GM23248 (cell line): ENCODE measurements at places on chromosomes 12 and 14.

GRCh38 chr14:43938588-43939281 lies 568.3 kb downstream of the FSCB start:
- no peak for DNase-seq

- peak; percentile 74 for DNase-seq
Observed at GRCh38 chr14:92951912-92952471, 29.0 kb downstream of the CHGA start.

GRCh38 chr12:110301065-110301806 lies 20.2 kb downstream of the ATP2A2 start:
- peak; percentile 26 for DNase-seq

GRCh38 chr12:29883941-29884554 lies 100.3 kb upstream of the TMTC1 start:
- no peak for DNase-seq

GRCh38 chr12:101670007-101670671 lies 27.3 kb upstream of the CHPT1 start:
- peak; percentile 54 for DNase-seq

GRCh38 chr14:22977684-22978486 lies 4.5 kb downstream of the AJUBA start:
- DNase-seq, result peak; percentile 71

DNA sequence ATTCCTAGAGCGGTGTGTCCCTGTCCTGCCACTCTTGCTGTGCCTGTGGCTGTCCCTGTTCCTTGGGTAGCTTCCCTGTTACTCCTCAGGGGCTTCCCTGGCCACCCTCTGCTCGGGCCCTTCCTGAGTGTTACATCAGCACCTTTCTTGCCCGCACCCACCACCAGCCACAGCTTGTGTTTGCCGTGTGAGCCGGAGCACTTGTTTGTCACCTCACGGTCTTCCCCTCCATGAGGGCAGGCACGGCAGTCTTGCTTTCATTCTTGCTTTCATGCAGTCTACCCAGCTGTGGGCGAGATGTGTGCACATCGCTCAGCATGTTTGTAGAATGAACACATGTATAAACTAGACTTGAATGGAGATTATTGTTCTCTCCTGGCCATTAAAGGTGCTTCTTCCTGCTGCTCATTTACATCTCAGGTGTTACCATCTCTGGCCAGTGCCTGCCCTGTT lies 42.0 kb downstream of the TRAF3 start:
- DNase-seq, result no peak

GRCh38 chr14:69716478-69717187 lies 50.3 kb upstream of the SRSF5 start:
- DNase-seq, result peak; percentile 90

- no peak for DNase-seq
Observed at GRCh38 chr12:103588680-103589079, 1.6 kb downstream of the STAB2 start.

GRCh38 chr12:25417071-25417470 lies 136.0 kb downstream of the LMNTD1 start:
- no peak for DNase-seq

- DNase-seq, result no peak
Observed at GRCh38 chr12:115450710-115451109, 766.7 kb upstream of the TBX3 start.

DNA sequence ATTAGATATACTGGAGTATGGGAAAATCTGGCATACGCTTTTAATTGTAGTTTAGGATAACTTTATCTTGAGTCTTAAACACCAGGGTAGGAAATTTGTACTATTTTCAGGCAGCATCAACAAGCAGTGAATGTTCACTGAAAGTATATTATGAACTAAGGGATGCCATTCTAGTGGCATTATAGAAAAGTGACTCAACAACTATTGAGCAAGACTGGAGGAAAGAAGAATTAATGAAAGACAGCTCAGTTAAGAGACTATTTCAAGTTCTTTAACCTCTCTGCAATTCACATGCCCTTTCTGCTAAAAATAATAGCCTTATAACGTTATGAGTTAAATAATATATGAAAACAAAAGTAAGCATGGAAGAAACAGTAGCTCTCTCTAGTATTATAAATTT lies 343.1 kb downstream of the FSCB start:
- no peak for DNase-seq

DNA sequence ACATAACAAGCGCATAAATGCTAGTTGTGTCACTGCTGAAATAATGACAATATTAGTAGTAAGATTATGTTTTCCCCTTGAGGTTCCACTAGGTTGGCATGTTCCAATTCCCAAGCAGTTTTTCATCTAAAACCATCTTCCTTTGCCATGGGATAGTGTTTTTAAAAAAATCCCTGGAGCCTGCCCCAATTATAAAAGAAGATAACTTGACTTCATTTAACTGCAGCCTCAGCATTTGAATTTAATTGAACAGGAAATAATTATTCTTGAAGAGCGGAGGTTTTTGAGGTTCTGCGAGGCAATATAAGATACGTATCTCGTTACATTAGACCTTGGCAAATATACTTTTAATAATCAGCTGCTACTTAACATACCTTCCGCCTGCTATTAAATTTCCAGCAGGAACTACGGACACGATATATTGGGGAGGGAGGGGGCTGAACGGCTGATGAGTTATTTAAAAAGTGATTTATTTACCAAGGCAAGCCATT lies 65.2 kb upstream of the HSPB8 start:
- DNase-seq, result no peak

DNA sequence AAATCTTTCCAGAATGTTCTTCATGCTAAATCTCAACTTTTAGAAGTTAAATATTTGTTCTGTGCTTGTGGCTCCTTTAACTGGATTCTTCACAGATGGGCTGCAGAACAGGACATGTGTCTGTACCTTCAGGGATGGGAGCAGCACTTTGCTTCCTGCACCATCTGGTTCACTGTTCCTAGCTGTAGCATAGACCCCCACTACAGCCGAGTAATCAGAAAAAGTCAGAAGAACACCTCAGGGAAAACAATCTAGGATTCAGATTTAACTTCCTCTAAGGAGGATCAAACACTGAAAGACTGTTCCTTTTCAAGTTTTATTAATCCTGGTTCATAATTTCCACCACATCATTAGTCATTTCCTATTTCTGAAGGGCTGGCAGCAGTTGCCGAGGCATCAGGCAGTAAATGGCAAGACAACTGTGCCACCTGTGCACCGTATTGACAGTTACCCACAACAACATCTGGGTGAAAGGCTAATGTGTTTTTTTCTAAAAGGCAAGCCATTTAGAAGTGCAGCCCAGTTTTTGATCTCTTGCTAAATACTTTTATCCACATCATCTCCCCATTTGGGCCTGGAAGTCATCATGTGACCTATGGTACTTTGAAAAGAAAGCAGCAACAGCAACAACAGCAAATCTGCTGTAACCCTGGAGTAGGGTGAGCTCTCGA lies 212.8 kb upstream of the BMP4 start:
- peak; percentile 23 for DNase-seq

DNA sequence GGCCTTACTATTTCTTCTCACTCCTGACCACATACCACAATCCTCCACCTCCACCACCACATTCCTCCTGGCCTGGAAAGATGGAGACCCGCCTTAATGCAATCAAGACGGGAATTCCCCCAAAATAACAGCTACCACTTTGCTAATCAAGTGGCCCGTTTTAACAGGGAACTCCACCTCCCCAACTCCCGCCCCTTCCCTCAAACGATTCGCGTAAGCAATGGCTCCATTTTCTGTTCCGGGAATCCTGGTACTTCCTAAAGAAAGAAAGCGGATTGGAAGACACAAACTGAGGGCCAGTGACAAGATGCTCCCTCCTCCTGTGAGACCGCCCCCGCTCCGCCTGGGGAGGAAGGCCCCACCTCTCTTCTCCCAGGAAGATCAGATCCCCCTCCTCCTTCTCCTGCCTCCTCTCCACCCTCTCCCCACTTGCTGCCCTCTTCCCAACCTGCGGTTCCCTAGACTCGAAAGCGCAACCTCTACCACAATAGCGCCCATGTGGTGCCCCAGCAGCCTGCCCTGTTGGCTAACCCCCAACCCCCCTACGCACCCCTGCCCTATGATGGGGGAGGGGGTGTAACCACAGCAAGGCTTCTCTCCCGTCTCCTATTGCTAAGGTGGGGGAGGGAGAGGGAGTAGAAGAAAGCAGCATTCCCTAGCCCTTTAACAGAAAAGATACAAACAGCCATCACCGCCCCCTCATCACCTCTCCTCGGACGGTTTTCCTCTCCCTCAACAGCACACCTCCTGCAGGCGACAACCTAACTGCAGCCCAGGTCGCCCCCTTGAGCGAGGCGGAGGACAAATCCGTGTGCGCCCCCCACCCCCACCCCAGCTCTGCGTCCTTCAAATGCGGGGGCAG lies 777 bp downstream of the ARF3 start:
- peak; percentile 98 for DNase-seq

DNA sequence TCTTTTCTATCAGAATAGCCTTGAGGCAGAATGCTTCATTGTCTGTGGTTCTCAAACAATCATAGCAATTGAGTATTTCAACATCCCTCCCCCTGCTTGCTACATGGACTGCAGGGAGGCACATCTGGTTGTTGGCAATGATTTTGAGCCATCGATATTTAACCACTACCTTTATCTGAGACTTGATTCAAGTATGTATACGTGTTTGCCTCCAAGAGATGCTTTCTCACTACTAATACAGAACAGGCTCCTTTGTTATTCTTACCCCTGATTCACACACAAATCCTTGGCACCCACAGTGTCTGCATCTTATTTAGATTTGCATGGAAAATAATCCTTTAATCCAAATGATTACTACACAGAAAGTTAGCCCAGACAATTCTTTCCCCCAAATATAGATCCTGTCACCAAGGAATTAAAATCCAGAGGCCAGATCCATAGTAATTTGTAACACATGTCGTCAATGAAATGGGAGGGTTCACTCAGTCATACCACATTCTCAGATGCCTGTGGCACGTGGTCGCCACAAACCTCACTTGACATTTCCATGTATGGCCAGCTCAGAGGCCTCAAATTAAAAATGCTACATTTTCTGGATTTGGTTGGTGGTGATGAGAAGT lies 199.3 kb downstream of the ITPR2 start:
- peak; percentile 78 for DNase-seq

DNA sequence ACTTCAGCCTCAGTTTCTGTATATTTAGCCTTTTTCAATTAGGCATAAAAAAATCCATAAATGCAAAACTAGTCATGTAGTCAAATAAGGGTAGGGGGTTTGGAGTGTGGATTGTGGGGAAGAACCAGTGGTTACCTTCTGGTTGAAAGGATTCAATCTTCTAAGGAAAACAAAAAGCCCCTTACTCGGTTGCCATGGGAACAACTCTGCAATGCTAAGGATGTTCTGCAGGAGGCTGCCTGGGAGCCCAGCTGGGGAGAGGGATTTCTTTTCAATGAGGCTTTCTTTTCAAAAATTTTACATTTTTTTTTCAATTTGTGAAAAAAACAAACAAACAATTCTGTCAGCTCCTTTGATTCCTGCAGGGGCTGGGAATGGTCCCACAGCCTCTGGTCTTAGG lies 67.2 kb downstream of the SLC8A3 start:
- DNase-seq, result no peak

- no peak for DNase-seq
Observed at GRCh38 chr14:20386276-20386855, 26.9 kb downstream of the TEP1 start.

DNA sequence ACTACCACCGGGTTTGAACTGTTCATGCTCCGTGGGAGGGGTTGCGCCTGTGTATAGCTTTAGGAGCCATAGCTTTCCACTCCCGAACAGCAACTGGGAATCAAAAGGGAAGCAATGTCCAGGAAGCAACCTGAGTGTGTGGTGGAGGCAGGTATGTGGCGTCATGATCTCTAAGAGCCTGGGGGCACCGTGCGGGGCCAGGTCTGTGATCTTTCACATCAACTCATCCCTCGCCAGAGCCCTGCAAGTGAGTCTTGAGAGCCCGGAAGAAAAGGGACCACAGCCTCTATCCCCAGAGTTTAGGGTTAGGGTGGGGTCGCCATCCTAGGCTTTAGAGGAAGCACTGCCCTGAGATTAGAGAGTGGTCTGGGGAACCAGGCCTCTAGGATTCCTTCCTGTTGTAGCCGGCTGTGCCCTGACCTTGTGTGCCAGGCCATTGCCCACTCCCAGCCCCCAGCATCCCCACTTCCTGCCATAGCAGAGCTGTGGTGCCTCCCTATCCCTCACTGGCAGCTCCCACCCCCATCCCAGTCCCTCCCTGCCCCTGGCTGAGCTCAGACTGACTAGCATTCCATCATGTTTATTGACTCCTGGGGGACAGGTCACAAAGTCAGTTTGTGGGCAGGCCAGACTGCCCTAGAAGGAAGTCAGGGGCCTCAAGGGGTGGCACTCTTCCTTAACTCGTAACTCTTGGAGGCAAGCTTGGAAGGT lies 745 bp upstream of the ADCY4 start:
- DNase-seq, result no peak

GRCh38 chr12:96897421-96897820 lies 9.6 kb upstream of the NEDD1 start:
- DNase-seq, result no peak

DNA sequence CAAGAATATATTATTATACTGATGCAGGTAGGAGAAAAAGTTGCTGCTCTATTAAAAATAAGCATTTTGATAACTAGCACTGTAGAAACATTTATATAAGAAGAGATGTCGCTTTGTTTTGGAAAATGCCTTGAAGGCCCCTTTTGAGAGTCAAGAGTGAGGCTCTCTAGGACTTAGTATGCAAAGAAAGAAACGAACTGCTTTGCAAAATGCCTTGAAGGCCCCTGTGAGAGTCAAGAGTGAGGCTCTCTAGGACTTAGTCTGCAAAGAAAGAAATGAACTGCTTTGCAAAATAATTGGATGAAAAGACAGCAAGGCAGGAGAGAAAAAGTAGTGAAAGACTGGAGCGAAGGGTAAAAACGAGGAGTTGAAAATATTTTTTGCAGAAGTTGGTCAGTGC lies 65.9 kb downstream of the AVPR1A start:
- DNase-seq, result no peak

GRCh38 chr12:54658306-54659264 lies 10.4 kb upstream of the DCD start:
- DNase-seq, result peak; percentile 56

DNA sequence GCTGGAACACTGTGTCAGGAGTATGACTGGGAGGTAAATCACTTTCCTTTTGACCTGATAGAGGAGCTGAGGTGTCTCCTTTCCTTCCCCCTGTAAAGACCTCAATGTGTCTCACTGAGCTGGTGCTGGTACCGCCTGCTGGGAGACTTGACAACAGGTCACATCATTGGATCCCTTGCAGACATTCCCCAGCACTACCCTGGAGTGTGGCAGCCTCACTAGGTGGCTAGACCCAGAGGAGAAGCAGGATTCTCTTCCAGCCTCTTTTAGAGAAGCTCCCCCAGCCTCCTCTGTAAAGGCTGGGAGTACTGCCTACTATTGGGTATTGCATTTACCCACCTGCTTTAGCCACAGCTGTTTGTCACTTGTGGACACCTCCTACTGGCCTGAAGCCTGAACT lies 223.9 kb downstream of the ADGRD1 start:
- DNase-seq, result no peak

DNA sequence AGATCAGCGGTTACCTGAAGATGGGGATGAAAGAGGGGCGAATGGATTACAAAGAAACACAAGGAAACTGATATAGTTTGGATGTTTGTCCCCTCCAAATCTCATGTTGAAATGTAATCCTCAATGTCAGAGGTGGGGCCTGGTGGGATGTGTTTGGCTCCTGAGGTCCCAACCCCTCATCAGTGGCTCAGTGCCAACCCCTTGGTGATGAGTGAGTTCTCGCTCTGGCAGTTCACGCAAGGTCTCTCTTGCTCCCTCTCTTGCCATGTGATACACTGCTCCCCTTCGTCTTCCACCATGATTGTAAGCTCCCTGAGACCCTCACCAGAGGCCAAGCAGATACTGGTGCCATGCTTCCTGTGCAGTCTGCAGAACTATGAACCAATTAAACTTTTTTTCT lies 28.0 kb downstream of the ITGA7 start:
- DNase-seq, result no peak
